ENCODE measurements at places on chromosomes 16 and 17. TPM values are rescaled to one million over a fixed set of nuclear protein-coding genes. Genes with fewer than 3 reads are reported as not detected.

SLC6A2 gene
- not detected for total RNA-seq

KRT13 gene
- total RNA-seq, result not detected

HBA2 gene
- total RNA-seq, result 4.3 TPM

VASN gene
- total RNA-seq, result 10.8 TPM

DNA sequence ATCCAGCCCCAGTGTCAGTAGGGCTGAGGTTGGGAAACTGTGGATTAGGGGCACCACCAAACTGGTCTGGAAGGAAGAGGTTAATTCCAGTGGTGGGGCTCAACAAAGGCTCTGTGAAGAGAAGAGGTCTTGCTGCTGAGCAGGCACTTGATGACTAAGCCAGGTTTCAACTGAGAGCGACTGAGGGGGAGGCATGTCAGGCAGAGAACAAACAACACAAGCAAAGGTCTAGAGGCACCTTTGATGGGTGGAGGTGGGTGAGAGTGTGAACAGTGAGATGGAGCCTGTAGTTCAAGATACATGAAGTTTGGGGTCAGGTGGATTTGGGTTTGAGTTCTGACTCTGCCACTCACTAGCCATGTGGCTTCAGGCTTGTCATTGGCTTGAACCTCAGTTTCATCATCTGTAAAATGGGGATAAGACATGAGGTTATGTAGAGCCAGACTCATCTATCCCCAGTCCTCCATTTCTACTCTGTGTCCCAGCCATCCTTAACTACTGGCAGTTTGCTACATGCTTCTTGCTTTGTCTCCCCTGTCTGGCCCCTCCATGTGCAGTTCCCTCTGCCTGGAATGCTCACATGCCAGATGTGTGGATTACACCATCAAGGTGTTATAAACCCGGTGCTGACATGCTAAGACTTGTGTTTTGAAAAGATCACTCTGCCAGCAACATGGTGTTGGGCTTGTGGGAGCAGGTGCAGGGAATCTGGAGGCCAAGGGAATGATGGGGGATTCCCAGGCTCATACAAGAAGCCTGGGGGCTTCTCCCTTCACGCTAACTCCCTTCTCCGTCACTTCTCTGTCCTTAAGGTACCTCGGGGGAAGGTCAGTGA, 3.0 kb upstream of the RMI2 start:
- DNase-seq, result no peak
- H3K4me1 ChIP-seq, result peaks cover 6% of the 10 kb centered on the region
- no peaks in the 10 kb centered on the region for H3K27me3 ChIP-seq
- H3K36me3 ChIP-seq, result peaks cover 3% of the 10 kb centered on the region

DNA sequence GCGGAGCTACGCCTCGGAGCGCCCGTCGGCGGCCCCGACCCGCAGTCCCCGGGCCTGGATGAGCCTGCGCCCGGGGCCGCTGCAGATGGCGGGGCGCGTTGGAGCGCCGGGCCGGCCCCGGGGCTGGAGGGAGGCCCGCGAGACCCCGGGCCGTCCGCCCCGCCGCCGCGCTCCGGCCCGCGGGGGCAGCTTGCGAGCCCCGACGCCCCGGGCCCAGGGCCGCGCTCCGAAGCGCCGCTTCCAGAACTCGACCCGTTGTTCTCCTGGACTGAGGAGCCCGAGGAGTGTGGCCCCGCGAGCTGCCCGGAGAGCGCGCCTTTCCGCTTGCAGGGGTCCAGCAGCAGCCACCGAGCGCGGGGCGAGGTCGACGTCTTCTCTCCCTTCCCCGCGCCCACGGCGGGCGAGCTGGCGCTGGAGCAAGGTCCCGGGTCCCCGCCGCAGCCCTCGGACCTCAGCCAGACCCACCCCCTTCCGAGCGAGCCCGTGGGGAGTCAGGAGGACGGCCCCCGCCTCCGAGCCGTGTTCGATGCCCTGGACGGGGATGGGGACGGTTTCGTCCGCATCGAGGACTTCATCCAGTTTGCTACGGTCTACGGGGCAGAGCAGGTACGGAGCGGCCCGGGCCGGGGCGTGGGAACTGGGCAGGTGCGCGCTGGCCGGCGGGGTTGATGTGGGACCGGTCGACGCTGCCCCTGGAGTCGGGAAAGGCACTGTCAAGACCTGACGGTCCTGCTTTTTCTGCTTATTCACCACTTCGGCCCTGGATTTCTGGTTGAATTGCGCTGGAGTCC, 861 bp downstream of the RAB11FIP3 start:
- DNase-seq, result no peak
- H3K27me3 ChIP-seq, result peaks cover 16% of the 10 kb centered on the region
- H3K4me3 ChIP-seq, result peak overlapping the region; percentile 73
- H3K36me3 ChIP-seq, result peaks cover 14% of the 10 kb centered on the region
- H3K27ac ChIP-seq, result no peak overlapping the region
- H3K4me1 ChIP-seq, result no peaks in the 10 kb centered on the region

DNA sequence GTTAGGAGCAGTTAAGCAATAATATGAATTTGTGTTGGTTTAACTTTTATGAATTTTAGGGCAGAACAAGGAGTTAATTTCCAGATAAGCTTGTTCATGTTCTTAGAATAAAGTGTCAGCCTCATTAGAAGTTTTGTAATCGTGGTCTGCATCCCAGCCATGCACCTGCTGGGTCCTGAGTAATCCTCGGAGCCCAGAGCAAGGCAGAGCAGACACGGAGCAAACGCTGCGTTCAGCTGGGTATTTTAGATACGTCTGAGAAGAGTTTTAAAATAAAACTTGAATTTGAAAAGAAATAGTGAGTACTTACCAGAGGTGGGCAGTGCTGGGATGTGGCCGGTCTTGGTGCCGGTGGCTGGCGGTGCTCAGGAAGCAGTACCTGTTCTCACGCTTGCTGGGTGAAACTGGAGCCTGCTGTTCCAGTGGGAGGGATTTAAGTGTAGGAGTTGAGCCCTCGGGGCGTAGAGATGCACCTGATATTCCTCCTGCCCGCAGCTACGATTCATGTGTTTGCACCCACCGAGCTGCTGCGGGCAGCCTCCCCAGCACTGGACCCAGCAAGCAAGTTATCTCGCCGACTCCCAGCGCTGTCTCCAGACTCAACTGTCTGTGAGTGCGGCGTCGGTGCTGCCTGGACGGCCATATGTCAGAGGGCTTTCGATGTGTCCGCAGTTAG, at the start of gene ZNF750:
ZNF750 (minus strand) TSS at position 406 of the 676 bp plus-strand sequence. CDS start 7,568 bp downstream, outside the sequence.
- H3K36me3 ChIP-seq, result peaks cover 3% of the 10 kb centered on the region
- 0 out of 2 replicates have a peak, but pooled peaks cover 1% of the 10 kb centered on the region for H3K4me1 ChIP-seq
- no peak for DNase-seq
- no peak within 1 kb of the TSS for H3K4me3 ChIP-seq
- no peaks in the 10 kb centered on the region for H3K27me3 ChIP-seq

GRCh38 chr17:38701504-38702165, 3.4 kb upstream of the MLLT6 start:
- H3K4me3 ChIP-seq, result peak overlapping the region; percentile 72
- peaks cover 66% of the 10 kb centered on the region for H3K27me3 ChIP-seq
- peaks cover under 1% of the 10 kb centered on the region for H3K4me1 ChIP-seq
- no peak for DNase-seq

- no peak overlapping the region for H3K27ac ChIP-seq
- peaks cover 15% of the 10 kb centered on the region for H3K36me3 ChIP-seq
- peaks cover 23% of the 10 kb centered on the region for H3K4me1 ChIP-seq
- peak; percentile 59 for DNase-seq
Observed at GRCh38 chr17:40345994-40346764, 18.4 kb downstream of the GJD3 start.

DNA sequence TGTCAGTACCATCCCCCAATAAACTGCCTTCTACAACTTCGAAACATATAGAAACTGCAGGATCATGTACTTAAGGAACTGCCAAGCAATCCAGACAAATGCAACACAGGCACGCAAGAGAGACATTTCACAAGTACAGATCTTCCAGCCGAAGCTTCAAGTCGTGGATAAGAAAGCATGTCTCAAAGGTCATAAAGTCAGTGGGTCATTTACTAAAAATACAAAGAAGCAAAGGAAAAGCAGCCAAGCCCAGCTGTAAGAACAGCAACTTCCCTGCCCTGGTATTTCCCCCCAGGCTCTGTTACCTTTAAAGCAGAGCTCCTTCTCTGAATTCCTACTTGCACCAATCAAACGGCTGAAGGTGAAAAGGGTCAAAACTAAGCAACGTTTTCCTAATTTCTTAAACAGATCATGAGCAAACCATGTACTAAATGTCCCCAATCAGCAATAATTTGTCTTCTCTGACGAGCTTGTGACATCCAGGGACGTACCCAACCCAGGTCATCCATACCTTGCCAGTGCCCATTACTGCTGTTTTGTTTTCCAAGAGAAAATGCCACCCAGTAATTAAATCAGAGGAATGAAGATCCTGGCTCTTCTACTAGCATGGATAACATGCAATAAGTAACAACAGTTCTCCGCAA, 1.7 kb downstream of the AKTIP start:
- DNase-seq, result no peak
- peaks cover 7% of the 10 kb centered on the region for H3K4me1 ChIP-seq
- H3K27ac ChIP-seq, result no peak overlapping the region
